Gastrocnemius medialis (tissue), 4 donors: ENCODE measurements at places on chromosomes 6 and 20. TPM values are rescaled to one million over a fixed set of nuclear protein-coding genes. Genes with fewer than 3 reads are reported as not detected.

The RIPOR2 gene
- 5.2 TPM for total RNA-seq

The PRR18 gene
- total RNA-seq, result not detected

The GPR6 gene
- not detected for total RNA-seq

The IPCEF1 gene
- 0.85 TPM for total RNA-seq

The TBCC gene
- 33.2 TPM for total RNA-seq

The CEP85L gene
- total RNA-seq, result 22.8 TPM

The RFX6 gene
- total RNA-seq, result not detected
